ENCODE measurements at places on chromosomes 7 and 10. TPM values are rescaled to one million over a fixed set of nuclear protein-coding genes. Genes with fewer than 3 reads are reported as not detected.

- no peak for DNase-seq
Measured at GRCh38 chr10:3199488-3199887, 26.9 kb upstream of the PITRM1 start.

GRCh38 chr7:129841465-129841864 is 111.3 kb downstream of the UBE2H start:
- no peak for DNase-seq

GRCh38 chr10:62760401-62760800 is 44.1 kb upstream of the ADO start:
- no peak for DNase-seq

The CDC14C gene
- total RNA-seq: not detected

The GPR26 gene
- not detected for total RNA-seq

DNA sequence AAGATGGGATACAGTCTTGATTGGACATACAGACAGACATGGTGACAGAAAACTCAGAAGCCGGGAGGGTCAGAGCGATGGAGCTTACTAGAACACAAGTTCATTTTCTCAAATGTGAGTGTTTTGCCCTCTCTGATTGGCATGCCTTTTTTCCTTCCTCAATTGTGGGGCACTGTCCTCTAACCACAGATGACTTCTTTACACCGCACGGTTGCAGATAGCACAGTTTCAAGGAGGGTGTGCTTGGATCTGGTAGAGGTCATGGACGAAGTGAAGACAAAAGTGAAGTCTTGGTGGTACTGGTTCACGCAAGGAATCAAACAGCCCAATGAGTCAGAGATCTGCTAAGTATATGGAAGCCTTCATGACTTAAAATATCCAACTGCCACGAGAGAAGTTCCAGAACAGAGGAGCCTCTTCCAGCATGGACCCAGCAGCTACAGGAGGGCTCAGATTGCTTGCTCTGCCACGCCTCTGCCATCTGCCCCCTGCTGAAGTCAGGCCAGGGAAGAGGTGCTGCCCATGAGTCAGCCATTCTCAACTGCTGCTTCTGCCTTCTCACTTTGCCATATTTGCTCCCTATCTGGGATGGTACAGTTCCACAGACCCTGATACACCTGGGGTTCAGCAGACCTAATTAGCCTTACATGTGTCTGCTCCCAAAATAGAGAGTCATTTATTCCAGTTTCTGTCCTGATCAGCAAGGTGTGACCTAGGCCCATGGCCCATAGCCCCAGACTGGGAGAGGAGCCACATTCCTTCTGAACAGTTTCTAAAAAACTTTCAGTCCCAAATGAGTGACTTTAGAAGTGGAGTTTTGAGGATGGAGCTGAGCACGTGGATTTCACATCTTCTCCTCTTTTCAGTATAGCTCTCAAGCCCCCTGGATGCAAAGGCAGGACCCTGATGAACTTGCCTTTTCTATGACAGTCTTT is 413.8 kb downstream of the KCNMA1 start:
- no peak for DNase-seq

The LRRC18 gene
- total RNA-seq: not detected

The MYO3A gene
- total RNA-seq: not detected

GRCh38 chr7:53209129-53209528 is 173.7 kb downstream of the POM121L12 start:
- DNase-seq: no peak

DNA sequence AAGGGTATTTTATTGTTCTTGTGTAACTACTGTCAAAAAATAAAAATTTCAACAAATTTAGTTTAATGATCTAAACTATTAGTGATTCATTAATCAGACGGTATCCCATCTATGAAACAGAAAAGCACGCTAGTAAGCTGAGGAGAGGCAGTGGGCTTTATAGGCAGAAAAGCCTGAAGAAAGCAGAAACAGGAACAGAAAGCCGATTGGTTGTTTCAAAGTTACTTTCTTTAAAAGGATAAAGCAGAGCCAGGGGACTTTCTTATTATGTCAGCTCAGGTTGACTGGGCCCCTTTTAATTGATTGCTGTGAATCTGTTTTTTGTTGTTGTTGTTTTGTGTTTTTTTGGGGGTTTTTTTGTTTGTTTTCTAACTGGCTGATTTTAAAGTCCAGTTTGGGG is 105.5 kb downstream of the TES start:
- DNase-seq: no peak

DNA sequence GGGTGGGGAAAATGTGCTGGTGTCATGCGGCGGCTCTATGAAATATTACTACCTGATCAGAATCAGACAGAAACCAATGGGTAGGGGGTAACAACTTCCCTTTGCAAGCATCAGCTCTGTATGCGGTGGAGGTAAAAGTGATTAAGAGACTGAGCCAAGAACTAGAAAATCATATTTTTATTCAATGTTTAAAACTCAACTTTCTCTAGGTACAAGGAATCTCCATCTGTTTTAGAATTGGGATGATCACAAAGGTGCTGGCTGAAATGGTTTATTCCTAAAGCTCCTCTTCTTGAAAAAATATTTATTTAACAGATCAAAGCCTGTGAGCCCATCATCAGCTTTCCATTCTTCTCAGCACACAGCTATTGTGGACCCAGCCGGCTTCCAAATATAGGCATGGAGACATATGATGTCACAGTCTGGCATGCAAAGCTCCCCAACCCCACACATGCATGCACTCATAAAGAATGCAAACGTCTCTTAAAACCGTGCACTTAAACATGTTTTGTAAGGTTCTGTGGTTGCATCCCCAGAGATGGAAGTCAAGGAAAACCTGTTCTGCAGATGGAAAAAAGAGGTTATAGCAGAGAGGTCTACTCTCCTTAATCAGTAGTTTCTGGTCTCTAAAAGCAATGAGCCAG is 126.0 kb downstream of the SKIDA1 start:
- DNase-seq: no peak

- DNase-seq: peak; percentile 11
Measured at GRCh38 chr10:57338823-57339558, 928.7 kb downstream of the IPMK start.
